Myocyte (in vitro differentiated cells): ENCODE measurements at places on chromosomes 2 and 18. TPM values are rescaled to one million over a fixed set of nuclear protein-coding genes. Genes with fewer than 3 reads are reported as not detected.

DNA sequence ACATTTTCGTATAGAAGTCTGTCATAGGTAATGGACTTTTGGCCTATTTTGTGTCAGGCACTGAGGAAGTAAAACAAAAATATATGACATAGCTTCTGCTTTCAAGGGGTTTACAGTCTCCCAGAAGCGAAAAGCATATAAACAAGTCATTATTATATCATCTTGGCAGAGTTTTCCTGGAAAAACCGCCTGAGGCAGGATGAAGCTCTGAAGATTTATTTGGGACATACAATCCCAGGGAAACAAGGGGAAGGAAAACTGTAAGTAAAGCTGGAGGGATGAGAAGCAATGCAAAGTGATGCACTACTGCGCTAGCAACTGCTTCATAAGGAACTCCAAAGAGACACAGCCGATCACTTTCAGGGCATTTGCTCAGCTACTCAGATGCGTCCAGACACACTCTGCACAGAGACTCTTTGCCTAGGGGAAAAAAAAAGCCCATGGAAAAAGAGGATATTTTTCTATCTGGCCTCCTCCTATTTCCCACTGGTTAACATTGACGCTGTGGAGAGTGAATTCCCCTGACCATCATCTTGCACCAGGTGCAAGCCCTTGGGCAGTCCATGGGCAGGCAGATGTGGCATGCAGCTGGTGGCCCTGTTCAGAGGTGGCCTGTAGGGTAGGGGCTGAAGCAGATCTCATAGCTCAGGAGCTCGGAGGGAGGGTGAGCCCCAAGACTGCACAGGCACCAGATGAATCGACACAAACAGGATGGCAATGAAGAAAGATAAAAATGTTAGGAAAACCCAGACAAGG lies 158.1 kb downstream of the METTL4 start:
- no peak for DNase-seq

DNA sequence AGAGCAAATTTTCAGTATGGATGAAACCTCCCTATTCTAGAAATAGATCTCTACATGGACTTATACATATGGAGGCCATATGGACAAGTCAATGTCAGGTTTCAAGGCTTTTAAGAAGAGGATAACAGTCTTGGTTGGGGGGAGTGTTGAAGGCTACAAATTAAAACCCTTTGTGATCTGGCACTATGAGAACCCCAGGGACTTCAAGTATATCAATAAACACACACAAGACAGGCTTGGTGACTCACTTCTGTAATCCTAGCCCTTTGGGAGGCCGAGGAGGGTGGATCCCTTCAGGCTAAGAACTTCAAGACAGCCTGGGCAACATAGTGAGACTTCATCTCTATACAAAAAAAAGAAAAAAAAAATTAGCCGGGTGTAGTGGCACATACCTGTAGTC lies 127.2 kb upstream of the SP5 start:
- DNase-seq: peak; percentile 18

- no peak for DNase-seq
Measured at GRCh38 chr2:151862700-151863099, 34.5 kb upstream of the ARL5A start.

GRCh38 chr18:8116341-8117005 lies 492.8 kb upstream of the RAB12 start:
- DNase-seq: no peak

DNA sequence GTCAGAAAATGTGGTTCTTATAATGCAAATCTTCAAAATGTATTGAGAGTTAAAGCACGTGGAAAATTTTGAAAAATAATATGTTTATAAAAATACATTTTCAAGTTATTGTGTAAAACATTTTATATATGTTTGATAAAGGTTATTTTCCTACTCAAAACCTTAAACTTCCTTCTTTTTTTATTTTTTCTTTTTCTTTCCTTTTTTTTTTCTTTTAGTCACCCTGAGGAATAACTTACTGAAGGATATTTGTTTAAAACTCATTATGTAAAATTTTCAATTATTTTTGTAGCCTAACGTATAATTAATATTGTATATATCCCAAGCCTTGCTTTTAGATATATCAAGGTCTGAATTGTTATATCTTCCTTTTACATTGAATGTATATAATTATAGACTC lies 346.8 kb upstream of the GYPC start:
- DNase-seq: no peak

- DNase-seq: no peak
Measured at GRCh38 chr2:226124548-226125011, 675.0 kb downstream of the IRS1 start.

DNA sequence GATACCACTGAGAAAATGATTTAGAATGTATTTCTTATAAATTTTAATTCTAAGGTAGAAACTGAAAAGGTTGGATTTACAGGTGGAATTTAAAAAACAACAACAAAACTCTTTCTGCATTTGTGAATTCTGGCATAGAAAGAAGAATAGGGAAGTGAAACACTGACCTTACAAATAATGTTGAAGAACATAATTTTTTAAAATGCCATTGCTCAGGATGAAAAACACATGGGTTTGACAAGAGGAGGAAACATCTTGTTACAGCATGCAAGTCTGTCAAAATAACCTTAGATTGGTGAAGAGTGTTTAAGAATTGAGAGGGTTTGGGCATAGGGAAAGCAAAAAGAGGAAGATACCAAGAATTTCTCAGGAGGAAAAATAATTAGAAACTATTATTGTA lies 184.3 kb downstream of the UBE2E3 start:
- DNase-seq: no peak

GRCh38 chr18:39434223-39434920 lies 1868.8 kb upstream of the CELF4 start:
- DNase-seq: peak; percentile 24

DNA sequence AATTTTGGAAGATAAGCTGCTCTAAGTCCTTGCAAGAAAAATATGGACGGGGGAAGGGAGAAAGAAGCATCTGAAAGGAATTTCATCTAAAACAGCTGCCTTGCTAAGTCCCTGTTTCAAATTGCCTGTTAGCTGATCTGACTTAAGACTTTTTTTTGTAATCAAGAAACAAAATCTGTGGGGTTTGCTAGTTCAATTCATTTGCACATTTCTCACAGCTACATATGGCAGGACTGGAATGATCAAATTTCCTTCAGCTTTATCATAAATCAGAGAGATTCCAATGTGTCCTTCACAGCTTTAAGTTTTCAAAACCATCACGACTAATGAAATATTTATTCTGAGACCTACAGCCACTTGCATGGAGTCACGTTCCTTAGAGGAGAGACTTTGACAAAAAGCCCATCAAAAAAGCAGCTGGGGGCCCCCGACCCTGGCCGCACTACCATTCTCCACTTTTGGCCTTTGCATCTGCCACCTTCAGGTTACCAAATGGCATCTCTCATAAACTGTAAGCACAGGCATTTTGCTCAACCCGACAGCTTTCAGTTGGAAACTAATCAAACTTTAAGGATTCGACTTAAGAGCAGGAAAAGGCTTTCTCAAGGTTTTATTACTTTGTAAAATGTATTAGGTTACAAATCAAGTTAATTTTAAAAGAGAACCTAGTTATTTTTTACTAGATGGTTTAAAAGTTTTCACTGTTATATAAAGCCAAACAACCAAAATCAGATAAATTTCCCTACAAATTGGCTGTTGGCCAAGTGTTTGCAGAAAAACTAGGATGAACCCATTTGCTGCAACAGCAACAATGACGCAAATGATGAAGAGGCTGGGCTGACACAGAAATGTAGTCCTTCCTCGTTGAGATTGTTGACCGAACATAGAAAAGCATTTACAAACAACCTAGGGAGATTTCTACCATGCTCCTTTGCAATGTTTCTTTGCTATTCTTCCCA lies 100.4 kb upstream of the RND3 start:
- peak; percentile 69 for DNase-seq

- no peak for DNase-seq
Measured at GRCh38 chr2:23645230-23645808, 260.3 kb downstream of the KLHL29 start.

GRCh38 chr2:10188211-10188610 lies 65.7 kb downstream of the RRM2 start:
- DNase-seq: peak; percentile 30

DNA sequence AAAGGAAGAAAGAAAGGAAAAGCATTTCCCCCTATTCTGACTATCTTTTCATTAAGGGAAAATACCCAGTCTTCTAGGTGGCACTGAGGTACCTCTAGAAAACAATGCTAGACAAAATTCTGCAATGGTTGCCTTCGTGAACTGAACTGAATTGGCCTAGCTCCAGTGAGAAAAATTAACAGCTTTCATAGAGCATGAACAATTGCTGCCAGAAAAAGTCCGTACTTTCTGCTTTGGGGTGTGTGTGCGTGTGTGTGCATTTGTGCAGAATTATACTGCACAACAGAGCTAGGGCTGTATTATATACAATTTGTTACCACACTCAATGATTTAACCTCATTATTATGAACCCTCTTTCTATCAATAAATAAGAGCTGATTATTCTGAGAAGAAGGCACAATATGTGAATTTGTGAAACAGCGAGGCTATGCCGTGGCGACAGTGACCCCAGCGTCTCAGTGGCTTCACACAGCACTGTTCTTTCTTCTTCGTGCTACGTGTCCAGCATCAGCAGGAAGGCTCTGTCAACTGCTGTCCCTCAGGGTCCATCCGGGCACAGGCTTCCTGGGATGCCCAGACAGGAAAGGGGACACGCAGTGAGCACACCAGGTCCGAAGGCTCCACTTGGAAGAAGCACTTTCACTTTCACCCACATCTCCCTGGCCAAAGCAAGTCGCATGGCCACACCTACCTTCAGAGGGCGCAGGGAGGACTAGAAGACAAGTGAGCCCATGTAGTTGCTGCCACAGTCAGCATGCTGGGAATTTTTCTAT lies 47.5 kb downstream of the PTGR3 start:
- peak; percentile 74 for DNase-seq

VAMP5 gene
- 127 and 153 TPM in 2 replicates for total RNA-seq

LCT gene
- 0.16 TPM in 1 of 2 replicates, not detected in the other for total RNA-seq

RGPD3 gene
- 0.16 and 0.64 TPM in 2 replicates for total RNA-seq

TBR1 gene
- 0.08 TPM in 1 of 2 replicates, not detected in the other for total RNA-seq

LRRTM4 gene
- not detected in 2 replicates for total RNA-seq

CCDC85A gene
- 1.7 and 2.1 TPM in 2 replicates for total RNA-seq

XIRP2 gene
- 9.4 and 35.7 TPM in 2 replicates for total RNA-seq
